ENCODE measurements at places on chromosomes 16 and 17.

- no peak for DNase-seq
Measured at GRCh38 chr17:50189550-50190292, 11.7 kb downstream of the COL1A1 start.

GRCh38 chr17:64627797-64628196 lies 34.3 kb downstream of the SMURF2 start:
- DNase-seq, result no peak

- DNase-seq, result no peak
Measured at GRCh38 chr16:15726715-15727114, 76.7 kb downstream of the NDE1 start.

- DNase-seq, result peak; percentile 89
Measured at GRCh38 chr17:18217412-18218015, 7.9 kb upstream of the LLGL1 start.

DNA sequence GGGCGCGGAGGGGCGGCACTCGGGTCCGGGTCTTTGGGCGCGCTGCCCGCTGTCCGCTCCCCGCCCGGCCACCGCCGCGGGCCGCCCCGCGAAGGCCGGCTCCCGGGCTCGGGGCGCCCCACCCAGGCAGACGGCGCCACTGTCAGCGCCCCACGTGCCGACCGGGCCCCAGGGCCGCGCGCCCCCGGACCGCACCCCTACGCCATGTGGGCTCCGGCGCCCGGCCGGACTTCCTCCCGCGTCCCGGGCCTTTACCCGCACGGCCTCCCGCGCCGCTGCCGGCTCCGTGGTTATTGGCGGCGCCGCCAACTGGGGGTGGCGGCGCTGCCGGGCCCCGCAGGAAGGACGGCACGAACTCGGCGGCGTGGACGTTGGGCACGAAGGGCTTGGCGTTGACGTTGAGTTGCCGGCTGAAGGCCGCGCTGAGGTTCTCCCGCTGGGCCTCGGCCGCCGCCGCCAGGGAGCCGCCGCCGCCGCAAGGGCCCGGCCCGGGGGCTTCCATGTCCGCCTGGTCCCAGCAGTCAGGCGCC lies 577 bp downstream of the GSPT1 start:
- DNase-seq, result no peak

GRCh38 chr17:6358131-6358530 lies 76.8 kb downstream of the AIPL1 start:
- DNase-seq, result no peak

DNA sequence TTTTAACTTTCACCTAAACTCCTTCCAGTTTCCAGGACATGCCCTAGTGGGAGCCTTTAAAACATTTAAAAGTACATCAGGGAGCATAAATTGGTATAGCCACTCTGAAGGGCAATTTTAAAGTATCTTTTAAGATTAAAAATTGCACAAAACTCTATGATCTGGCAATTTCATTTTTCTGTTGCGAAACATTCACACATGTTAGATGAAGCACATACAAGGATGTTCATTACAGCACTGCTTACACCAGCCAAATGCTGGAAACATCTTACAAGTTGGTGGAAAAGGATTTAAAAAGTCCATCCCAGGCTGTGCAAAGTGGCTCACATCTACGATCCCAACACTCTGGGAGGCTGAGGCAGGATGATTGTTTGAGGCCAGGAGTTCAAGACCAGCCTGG lies 26.4 kb upstream of the LONP2 start:
- DNase-seq, result no peak

GRCh38 chr17:47990962-47991731 lies 20.2 kb downstream of the CDK5RAP3 start:
- no peak for DNase-seq

- no peak for DNase-seq
Measured at GRCh38 chr16:30076276-30076791, 540 bp downstream of the PPP4C start.

- DNase-seq, result peak; percentile 84
Measured at GRCh38 chr17:75031972-75032719, 14.6 kb downstream of the ATP5PD start.

DNA sequence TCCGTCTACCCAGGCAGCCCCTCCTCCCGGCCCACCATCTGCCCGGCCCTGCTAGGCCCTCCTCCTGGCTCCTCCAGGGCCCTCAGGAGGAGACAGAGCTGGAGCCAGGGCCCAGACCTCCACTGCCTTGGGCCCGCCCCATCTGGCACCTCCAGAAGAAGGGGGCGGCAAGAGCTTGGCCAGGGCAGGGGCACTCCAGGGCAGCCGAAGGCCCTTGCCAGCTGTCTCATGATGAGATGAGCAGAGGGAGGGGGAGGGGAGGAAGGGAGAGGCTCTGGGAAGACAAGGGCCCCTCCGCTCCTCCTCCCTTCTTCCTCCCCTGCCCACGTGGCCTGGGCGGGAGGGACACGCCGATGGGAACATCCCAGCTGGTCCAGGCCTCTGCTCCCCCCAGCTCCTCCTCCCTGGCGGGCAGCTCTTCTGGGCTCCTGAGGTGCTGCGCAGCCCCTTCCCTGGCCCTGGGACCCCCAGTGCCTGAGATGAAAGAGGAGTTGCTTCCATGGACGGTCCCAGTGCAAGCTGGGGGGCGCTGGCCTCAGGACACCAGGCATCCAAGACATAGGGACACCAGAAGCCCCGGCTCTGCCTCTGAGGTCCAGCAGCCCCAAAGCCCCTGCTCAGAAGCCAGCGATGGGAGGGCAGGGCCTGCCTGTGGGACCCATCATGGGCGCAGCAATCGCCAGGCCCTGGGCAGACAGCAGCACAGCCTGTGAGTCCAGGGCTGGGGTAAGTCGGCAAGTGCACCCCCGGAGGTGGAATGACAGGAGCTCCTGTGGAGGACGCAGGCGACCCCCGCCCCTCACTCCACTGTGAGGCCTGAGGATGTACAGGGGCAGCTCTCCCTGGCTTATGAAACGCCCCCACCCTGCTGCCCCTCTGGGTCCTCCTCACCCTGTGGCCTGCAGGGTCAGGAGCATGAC lies 23.6 kb upstream of the ENPP7 start:
- no peak for DNase-seq

GRCh38 chr16:3252967-3253366 lies 3.5 kb downstream of the MEFV start:
- DNase-seq, result no peak

DNA sequence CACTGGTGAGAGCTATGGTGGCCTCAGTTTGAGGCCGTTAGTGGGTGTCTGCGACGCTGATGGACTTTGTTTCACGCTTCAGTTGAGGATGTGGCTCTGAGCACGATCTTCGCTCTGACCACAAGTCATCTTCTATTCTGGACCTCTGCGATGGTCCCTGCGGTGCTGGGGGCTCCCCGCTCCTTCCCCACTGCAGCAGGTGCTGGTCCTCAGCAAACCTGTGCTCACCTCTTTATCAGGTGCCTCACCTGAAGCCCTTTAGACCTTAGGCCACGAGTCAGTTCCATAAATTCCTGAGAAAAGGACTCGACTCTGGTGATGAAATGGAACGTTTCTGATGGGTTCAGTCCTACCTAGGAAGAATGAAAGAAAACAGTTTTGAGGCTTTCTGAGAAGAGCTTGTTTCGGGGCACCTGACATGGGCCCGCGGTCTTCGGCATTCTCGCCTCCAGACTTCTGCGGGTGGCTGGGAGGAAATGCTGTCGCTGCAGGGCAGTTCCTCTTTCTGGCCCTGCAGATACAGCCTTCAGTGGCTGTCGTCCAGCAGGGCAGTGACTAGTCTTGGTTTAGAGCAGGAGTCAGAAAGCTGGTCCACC lies 4.7 kb downstream of the KCTD5 start:
- DNase-seq, result peak; percentile 42

DNA sequence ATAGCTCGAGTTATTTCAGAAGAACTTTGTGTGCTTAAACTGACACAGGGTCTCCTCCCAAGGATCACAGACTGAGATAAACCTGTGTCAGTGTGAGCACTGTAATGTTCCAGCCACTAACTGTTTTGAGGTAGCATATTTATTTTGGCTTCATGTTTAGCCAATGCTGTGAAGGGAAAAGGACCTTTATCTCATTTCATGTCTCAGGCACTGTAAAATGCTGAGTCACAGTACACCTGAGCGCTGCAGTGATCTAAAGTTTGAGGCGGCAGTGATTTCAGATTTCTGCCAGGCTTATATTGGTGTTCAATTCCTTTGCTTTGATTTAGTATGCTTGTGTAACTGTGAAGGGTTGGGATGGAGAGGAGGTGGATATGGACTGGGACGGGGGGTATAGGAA lies 3.1 kb upstream of the DNAJA2 start:
- DNase-seq, result no peak

GRCh38 chr16:11390573-11391495 lies 45.6 kb downstream of the RMI2 start:
- DNase-seq, result no peak

- no peak for DNase-seq
Measured at GRCh38 chr16:314351-314750, 31.4 kb downstream of the PDIA2 start.

DNA sequence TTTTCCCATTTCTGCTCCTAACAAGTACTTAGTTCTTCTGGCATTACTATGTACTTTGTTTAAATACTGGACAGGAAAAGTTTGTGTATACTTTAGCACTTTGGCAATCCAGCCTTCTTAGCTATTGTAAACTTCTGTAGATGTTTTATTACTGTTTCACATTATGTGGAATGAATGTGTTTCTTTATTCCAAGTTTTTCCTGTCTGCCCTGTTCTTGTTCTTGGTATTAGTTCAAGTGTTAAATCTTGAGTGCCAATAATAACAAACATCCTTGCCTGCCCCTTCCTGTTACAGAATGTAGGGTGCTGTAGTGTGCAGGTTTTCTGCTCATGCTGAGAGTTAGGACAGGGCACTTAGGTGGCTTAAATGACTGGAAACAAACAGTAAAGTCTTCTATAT lies 7.3 kb upstream of the CAPNS2 start:
- DNase-seq, result no peak

DNA sequence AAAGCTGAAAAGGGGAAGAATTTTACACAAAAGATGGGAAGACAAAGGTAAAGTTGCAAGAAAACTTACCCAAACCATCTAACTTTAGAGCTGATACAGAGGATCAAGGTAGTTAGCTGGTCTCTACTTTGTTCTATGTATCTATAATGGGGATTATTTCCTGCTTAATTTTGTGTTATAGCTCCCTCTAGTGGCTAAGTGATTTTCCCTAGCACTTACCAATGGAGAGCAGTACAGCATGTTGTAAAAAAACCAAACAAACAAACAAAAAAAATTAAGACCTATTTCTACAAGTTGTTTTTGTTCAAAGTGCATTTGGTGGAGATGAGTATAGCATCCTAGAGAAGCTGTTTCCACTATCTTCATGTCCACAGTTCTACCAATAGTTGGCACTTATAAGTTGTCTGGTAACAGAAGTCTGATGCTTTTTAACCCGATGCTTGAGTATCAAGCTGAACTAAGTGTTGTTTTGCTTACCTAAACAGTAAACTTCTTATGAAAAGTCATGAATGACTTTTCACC lies 7.5 kb downstream of the SRSF1 start:
- DNase-seq, result no peak

DNA sequence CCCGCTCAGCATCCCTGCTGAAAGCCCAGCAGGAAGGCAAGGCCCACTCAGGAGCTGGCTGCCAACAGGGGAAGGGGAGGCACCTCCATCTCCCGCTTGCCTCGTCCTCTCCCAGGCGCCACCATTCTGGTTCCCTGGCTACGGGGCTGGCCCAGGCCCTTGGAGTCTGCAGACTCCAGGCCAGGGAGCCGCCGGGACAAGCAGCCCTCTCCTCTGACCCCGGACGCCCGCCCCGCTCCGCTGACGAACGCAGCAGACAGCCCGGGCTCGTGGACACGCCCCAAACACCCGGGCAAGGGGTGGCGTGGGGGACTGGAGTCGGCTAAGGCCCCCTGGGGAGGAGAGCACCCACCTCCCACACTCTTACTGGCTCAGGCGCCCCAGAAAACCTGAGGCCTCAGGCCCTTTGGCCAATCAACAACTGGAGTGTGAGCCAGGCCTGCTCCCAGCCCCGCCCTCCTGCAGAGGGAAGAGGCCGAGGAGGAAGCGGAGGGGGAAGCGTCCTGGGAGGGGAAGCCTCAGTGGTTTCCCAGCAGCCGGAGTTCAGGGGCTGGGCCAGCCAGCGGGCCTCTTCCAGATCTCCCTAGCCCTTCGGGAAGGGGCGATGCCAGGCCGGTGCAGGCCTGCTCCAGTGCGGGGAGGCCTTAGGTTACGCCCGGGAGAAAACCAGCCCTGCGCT lies 4.2 kb downstream of the MNT start:
- DNase-seq, result peak; percentile 67

Data from dorsolateral prefrontal cortex (tissue), 122 donors.